ENCODE measurements at places on chromosomes 1 and 21.

- no peak for DNase-seq
Measured at GRCh38 chr1:21922090-21923013, 14.8 kb downstream of the HSPG2 start.

DNA sequence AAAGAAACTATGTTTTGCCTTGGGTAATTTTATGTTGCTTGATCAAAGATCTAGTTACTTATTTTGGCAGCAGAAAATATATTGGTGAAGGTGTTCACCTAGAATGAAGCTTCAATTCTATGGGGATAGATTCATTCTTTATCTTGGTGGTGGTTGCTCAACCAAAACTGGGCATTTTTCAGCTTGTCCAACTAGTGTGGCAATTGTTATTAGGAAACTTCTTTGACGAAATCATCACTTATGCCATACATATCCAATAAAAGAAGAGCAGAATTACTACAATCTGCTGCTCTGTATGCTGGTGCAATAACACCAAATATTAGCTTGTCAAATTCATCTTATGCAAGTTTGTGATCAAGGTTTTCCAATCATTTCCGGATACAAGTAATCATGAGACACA, 26.8 kb upstream of the TMPRSS15 start:
- no peak for DNase-seq

DNA sequence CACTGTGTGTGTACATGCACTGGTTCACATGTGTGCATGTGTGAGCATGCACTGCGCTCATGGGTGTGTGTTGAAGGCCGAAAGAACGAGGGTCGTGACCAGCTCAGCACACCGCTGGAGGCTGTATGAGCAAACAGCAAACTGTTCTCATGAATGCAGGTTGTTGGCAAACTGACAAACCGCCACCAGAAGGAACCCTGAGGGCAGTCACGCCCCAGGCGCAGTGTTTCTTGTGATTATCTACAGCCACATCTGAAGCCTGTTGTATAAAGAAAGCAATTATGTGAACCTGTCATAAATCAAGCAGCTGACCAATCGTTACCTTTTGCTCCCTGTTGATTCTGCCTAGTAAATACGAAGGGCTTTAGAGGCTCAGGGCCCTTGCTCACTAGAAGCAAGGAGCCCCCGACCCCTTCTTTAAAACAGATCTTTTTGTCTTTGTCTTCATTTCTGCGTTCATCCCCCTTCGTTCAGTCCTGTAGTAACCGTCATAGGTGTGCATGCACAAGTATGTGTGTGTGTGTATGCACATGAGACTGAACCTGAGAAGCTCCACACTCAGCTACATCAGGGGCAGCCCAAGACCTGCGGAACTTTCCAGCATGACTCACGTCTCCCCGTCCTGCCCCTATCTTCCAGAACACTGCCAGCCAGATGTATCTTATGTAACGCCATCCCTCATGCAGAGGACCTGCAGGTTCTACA, 16.8 kb upstream of the RIPK4 start:
- peak; percentile 59 for DNase-seq

GRCh38 chr1:112937495-112937894, 18.5 kb downstream of the SLC16A1 start:
- no peak for DNase-seq

- DNase-seq = no peak
Measured at GRCh38 chr1:221712776-221713431, 29.0 kb downstream of the DUSP10 start.

DNA sequence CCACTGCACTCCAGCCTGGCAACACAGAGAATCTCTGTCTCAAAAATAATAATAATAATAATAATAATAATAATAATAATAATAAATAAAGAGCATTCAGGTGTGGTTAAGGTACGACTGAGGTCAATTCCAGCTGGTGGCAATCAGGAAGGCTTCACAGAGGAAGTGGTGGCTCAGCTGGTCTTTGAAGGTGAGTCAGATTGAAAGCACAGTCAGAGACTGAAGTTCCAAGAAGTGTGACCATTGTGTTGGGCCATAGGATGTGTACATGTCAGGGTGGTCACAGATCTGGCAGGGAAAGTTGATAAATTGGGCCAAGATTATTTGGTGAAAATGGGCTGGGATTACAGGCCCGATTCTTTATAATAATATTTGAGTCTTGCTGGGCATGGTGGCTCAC, 31.0 kb upstream of the MED18 start:
- no peak for DNase-seq

GRCh38 chr1:24383381-24383940, 30.1 kb downstream of the STPG1 start:
- no peak for DNase-seq

GRCh38 chr1:18155881-18156385, 48.3 kb downstream of the IGSF21 start:
- no peak for DNase-seq

- no peak for DNase-seq
Measured at GRCh38 chr1:216422821-216423520, at the start of gene USH2A. TSS of gene USH2A (minus strand) at chr1:216423448. CDS start at chr1:216422336, 1,112 bp downstream.

DNA sequence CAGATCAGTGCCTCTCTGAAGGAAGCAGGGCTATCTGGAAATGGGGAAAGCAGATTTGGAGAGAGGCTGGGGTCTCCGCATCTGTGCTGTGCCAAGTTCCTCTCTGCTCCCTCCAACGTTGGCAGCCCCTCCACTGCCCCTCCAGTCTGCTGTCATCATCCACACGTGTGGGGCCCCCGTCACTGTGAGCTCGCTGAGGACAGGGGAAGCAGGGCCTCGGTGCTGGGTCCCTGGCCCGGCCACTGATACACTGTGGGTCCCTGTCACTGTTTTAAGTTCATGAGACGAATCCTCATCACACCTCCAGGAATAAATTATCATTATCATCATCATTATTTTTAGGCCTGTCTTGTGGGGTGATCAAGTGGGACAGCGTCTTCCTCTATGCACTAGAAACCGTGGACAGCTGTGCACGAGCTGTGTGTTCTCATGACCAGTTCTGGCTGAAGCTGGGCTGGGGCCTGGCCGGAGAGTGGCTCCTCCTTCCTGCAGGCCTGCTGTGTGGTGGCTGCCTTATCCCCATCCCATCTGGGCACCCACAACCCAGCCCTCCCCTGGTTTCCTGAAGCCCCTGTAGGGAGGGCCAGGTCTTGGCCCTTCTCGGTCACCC, 52.2 kb downstream of the DMRTB1 start:
- DNase-seq = no peak
